Activated T-helper 1 cell treated with anti-CD3 and anti-CD28 coated beads, Interleukin-12 subunit alpha, Interleukin-12 subunit beta, Interleukin-2, Interleukin-4 antibody, amounts not matched to agents 30 ng/mL and 10 ng/mL and 1 ng/mL, durations not matched to agents 14 hours and 24 hours and 36 hours (primary cell): ENCODE measurements at places on chromosomes 3 and 15. TPM values are rescaled to one million over a fixed set of nuclear protein-coding genes. Genes with fewer than 3 reads are reported as not detected.

DNA sequence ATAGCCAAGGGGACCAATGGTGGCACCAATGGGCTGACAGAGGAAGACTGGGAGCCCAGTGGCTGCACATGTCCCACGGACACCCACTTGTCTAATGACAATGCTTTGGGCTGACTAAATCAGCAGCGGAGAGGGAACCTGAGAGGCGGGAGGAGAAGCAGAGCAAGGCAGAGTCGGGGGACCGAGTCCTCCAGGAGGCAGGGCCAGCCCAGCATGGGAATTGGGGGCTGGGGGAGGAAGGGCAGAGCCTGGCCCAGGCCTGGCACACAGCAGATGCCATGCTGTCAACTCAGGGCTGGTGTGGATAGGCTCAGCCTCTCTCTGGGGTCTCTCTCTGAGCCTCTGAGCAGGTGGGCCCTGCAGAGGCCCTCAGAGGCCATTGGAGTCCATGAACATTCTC lies 78.4 kb upstream of the KLF13 start:
- no peak overlapping the region for H3K4me3 ChIP-seq
- H3K4me1 ChIP-seq, result peaks cover 31% of the 10 kb centered on the region
- H3K27me3 ChIP-seq, result peaks cover 15% of the 10 kb centered on the region
- H3K36me3 ChIP-seq, result peaks cover 8% of the 10 kb centered on the region

DNA sequence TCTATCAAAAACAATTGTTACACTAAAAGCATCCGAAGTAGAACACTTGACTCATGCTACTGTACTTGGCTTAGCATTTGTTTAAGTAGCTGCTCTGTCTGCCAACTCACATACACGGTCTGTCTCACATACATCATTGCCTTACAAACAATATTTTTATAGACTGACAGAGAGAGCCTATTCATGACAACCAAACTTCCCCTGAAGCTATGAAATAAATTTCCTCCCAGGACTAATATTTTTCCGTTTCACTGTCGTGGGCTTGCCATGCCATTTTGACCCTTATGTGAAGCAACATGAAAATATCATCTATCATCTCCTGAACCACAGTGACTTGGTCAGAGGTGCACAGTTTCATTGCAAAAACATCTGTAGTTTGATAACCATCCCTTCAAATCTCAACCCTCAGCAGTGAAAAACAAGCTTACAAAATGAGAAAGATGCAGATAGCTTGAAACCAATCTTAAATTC lies 66.5 kb upstream of the PYGO1 start:
- no peak overlapping the region for H3K4me3 ChIP-seq
- no peak for DNase-seq
- H3K4me1 ChIP-seq, result no peaks in the 10 kb centered on the region

GRCh38 chr3:14913926-14914778 lies 33.2 kb upstream of the NR2C2 start:
- no peak for DNase-seq
- H3K27ac ChIP-seq, result no peak overlapping the region
- no peaks in the 10 kb centered on the region for H3K4me1 ChIP-seq
- H3K27me3 ChIP-seq, result peaks cover 4% of the 10 kb centered on the region
- H3K36me3 ChIP-seq, result no peaks in the 10 kb centered on the region

GRCh38 chr3:53791317-53791716 lies 54.9 kb downstream of the CHDH start:
- no peak for DNase-seq
- H3K4me3 ChIP-seq, result no peak overlapping the region
- no peak overlapping the region for H3K27ac ChIP-seq
- no peaks in the 10 kb centered on the region for H3K36me3 ChIP-seq
- no peaks in the 10 kb centered on the region for H3K4me1 ChIP-seq

GRCh38 chr15:25770618-25771337 lies 92.3 kb downstream of the ATP10A start:
- H3K36me3 ChIP-seq, result peaks cover 5% of the 10 kb centered on the region
- no peak overlapping the region for H3K4me3 ChIP-seq
- peaks cover 14% of the 10 kb centered on the region for H3K4me1 ChIP-seq
- DNase-seq, result no peak

DNA sequence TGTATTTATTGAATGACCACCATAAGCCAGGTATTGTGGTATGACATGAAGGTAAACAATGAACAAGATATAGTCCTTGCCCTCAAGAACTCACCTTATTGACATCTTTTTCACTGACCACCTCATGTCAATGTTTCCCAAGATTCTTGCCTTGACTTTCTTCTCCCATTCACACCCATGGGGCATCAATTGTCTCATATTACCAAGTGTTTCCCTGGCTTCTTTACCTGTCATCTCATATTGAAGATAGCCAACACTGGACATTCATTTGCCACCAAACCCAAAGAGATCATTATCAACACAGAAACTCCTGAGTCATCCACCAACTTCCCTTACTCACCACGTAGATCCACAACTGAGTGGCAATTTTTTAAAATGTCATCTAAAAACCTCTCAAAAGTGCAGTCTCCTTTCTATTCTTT lies 2.2 kb downstream of the EFHB start:
- H3K36me3 ChIP-seq, result no peaks in the 10 kb centered on the region
- peak overlapping the region; percentile 50 for H3K4me3 ChIP-seq
- no peak for DNase-seq
- peaks cover 38% of the 10 kb centered on the region for H3K4me1 ChIP-seq
- H3K27me3 ChIP-seq, result peaks cover 4% of the 10 kb centered on the region

Gene SNTN
- not detected in 2 replicates for total RNA-seq
